ENCODE measurements at places on chromosomes 13 and 19.

DNA sequence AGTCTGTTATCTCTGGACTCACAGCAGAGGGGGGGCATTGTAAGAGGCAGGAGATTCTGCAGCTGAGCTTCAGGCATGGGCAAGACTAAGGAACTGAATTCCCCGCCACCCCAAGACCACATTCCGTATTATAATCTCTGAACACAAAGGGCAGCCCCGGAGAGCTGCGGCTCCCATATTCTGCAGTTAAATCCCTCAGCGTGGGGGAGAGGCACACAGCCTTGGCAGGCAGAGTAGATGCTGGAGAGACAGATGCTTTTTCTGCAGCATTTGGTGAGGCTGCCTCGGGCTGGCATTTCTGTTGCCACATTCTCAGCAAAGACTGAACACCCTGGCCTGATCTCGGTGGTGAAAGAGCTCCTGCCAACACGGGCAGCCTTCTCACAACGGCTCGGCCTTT is 12.9 kb downstream of the CHAF1A start:
- DNase-seq, result no peak

- no peak for DNase-seq
Observed at GRCh38 chr13:91563799-91564198, 165.4 kb downstream of the GPC5 start.

- DNase-seq, result no peak
Observed at GRCh38 chr13:33717775-33718174, 100.2 kb upstream of the RFC3 start.

DNA sequence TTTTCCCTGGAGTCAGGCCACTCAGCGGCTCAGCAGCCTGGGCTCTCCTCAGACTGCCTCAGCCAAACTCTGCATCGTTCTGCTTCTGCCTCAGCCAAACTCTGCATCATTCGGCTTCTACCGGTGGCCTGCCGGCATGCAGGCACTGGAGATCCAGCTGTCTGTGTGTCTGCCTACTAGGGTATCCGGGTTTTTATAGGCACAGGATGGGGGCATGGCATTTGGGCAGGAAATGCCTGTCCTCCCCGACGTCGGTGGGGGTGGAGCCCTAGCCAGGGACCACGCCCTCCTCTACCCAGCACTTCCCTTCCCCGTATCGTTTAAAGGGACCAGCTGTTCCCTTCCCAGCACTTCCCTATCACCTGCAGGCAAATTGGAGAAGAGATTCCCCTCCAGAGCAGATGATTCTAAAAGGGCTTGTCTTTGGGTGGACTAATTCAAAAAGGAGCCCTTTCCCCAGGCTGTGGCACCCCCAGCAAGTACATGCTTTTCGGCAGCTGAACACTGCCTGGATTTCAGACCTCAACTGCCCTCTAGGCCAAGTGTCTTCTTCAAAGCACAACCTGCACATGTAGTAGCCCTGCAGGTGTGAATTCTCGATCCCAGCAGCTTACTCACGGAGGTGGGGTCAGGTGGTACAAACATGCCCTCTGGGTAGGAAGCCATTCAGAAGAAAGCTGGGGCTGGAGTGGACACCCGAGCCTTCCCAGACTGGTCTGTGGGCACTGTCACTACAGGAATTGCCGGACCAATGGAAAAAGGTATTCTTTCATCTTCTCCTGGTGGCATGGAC is 25.4 kb upstream of the GPR12 start:
- DNase-seq, result no peak

DNA sequence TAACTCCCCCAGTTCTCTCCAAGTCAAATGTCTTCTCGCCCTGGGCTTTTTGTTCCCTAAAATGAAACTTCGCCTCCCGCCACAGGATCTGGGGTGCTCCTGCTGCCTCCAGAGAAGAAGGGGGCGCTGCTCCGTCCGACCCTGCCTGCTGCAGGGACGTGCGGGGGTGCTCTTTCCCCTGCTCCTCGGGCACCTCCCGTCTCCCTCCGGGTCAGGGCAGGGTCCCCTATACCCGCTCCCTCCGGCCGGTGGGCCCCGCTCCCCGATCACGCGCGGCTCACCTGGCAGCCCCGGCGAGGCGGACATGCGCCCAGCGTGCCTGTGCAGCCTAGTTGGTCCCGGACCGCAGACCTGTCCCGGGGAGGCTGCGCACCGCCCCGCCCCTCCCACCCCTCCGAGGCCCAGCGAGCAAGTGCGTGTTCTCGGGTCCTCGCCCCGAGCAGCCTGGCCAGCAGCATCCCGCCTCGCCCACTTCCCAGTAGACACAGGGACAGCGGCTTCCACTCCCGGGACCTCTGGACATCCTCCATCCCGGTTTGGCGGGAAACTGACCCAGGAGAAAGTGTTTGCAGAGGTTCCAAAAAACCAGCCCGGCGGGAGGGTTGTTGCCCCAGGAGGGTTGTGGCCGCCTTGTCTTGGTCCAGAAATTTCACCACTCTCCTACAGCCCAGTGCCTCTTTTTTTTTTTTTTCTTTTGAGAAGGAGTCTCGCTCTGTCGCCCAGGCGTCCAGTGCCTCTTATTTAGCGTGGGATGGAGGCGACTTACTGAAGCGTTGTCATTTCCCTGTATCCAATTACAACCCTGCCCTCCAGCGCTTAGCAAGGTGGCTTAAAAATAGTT is at the start of gene OXGR1:
Gene OXGR1 (minus strand): TSS at position 460 of the 841 bp plus-strand sequence. CDS start 6,717 bp downstream, outside the sequence.
- DNase-seq, result no peak

DNA sequence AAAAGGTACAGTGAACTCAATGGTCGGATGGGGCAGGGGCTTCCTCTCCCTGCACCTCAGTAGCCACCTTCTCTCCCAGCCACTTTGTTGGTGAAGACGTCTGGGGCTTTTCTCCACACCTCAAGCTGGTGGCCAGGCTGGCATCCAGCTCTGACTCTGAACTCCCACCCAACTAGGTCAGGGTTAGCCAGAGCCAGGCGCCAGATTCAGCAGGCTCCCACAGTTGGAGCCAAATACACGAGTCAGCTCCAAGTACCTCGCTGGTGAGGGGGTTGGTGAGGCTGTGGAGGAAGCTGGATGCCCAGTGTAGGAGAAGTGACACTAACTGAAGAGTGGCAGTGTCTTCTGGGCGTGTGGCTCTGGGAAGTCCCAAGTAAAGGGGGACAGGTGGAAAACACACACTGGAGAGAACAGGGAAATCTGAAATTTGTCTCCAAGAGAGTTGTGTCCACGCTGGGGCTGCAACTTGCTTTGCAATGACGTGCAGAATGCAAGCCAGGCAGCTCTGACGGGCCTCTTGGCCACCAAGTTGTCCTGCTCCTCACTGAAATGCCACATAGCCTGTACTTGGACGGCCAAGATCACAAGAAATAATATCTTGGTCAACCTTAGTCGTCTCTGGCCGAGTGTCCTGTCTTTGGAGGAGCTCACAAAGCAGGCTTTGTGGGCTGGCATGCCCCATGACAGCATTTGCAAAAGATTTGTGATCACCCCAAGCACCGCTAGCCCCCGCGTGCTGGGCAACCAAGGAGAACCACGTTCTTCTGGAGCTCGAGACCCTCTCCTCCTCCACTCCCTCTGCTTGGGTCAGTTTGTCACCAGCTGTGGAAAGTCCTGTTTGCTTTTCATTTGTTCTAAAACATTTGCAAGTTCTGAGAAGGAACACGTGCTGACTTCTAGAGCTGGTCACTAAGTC is 18.1 kb downstream of the SLC7A1 start:
- DNase-seq, result no peak

DNA sequence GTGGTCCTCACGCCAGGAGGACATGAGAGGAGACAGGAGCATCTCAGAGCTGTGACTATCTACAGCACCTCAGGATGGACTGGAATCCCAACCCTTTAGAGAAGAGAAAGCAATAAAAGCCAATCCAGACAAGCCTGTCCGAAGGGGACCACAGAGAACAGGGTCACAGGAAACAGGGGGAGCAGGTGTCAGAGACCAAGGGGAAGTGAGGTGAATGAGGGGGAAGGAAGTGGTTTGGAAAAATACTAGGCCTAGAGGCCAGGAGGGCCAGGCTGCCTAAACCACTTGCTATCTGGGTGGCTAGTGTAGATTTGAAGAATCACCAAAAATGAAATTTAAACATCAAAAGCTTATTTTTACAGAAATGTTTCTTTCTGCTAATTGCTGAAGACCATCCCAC is 16.2 kb downstream of the TMTC4 start:
- DNase-seq, result no peak

DNA sequence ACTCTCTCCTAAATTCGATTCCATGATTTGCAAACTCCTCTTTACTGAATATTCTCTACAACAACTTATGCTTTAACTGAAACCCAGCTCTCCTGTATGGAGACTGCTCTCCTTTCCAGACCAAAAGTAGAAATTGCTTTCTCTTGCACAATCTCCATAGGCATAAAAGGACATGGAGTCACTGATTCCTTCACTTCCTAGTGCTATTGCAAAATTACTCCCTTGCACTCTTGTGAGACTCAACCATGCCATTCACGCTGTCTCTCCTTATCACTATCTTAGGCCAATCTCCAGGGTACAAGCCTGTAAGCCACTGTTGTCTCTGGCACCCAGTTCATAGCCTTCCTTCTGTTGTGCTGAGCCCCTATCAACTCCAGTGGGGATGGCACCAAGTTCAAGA is 30.6 kb downstream of the SERPINE3 start:
- DNase-seq, result no peak

GRCh38 chr13:39244561-39245230 is 206.4 kb downstream of the NHLRC3 start:
- peak; percentile 13 for DNase-seq

DNA sequence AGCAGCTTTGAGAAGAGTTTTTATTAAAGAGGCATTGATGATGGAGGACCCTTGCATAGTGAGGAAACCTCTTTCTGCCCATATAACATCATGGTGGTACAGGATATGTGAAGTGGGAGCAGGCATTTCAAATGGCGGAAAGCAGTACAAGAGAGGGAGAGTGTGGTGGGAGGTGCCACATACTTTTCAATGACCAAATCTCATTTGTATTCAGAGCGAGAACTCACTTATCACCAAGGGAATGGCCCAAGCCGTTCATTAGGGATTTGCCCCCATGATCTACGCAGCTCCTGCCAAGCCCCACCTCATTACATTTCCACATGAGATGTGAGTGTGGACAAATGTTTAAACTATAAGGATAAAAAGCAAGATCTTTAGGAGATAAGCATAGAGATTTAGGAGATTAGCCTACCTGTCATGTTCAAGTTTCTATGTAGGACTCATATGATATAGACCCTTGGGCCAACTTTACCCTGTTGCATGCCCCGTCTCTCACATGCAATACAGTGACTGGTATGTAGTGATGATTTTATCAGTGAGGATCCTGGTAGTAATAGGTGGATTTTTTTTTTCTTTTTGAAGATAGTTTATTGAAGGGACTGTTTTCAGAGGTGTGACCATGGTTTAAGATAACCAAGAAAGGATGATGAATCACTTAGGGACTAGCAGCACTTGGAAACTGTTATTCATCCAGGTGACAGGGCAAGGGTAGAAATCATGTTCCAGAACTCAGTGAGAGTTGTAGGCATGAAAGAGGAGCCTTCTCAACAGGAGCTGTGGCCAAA is 38.3 kb downstream of the DNAJC15 start:
- DNase-seq, result no peak

- DNase-seq, result no peak
Observed at GRCh38 chr19:16016226-16017137, 59.8 kb upstream of the TPM4 start.

- DNase-seq, result no peak
Observed at GRCh38 chr13:19056984-19057490, 124.6 kb downstream of the TUBA3C start.

GRCh38 chr19:33758541-33759013 is 38.1 kb upstream of the KCTD15 start:
- DNase-seq, result no peak
